T47D (cell line): ENCODE measurements at places on chromosomes 1 and 21.

DNA sequence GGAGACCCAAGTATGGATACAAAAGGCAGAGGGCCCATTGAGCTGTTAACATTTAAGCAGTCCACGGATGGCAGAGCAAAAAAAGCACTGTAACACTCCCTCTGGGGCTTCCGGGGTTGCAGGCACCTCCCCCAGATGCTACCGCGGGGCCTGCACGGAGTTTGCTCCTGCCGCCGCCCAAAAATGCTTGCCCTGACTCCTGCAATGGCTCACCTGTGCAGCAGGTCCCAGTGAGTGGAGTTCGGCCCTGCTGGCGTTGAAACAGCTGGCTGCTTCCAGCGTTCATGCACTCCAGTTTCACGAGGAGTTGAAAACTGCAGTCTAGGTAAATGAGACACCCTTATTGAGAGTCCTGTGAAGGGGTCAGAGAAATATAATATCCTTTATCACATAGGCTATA lies 832.8 kb downstream of the NCAM2 start:
- no peak for DNase-seq

GRCh38 chr1:158371188-158371953 lies 17.7 kb downstream of the CD1E start:
- DNase-seq: no peak

GRCh38 chr1:228341450-228341813 lies 65.2 kb downstream of the TRIM11 start:
- no peak for DNase-seq

DNA sequence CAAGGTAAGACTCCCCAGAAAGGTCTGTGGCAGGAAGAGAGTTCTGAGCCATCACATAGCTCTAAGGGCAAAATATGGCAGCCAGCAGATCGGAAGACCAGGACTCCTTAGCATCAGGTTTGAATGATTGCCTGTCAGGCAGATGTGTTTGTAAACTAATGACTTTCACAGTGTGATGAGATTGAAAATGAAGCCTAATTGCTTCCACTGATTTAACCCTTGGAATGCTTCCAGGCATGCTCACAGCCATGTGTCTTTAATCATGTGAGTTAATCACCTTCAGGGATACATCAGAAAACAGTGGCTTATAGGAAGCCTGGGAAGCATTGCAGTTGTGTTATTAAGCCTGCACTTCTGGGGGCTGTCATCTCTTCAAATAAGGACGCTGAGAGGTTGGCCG lies 82.8 kb downstream of the LRRC53 start:
- DNase-seq: no peak

GRCh38 chr1:27555700-27556424 lies 48.1 kb downstream of the AHDC1 start:
- DNase-seq: no peak

DNA sequence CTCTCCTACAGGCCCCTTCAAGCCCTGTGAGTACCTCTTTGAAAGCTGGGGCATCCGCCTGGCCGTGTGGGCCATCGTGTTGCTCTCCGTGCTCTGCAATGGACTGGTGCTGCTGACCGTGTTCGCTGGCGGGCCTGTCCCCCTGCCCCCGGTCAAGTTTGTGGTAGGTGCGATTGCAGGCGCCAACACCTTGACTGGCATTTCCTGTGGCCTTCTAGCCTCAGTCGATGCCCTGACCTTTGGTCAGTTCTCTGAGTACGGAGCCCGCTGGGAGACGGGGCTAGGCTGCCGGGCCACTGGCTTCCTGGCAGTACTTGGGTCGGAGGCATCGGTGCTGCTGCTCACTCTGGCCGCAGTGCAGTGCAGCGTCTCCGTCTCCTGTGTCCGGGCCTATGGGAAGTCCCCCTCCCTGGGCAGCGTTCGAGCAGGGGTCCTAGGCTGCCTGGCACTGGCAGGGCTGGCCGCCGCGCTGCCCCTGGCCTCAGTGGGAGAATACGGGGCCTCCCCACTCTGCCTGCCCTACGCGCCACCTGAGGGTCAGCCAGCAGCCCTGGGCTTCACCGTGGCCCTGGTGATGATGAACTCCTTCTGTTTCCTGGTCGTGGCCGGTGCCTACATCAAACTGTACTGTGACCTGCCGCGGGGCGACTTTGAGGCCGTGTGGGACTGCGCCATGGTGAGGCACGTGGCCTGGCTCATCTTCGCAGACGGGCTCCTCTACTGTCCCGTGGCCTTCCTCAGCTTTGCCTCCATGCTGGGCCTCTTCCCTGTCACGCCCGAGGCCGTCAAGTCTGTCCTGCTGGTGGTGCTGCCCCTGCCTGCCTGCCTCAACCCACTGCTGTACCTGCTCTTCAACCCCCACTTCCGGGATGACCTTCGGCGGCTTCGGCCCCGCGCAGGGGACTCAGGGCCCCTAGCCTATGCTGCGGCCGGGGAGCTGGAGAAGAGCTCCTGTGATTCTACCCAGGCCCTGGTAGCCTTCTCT lies 23.5 kb downstream of the UBE2T start:
- DNase-seq: no peak

DNA sequence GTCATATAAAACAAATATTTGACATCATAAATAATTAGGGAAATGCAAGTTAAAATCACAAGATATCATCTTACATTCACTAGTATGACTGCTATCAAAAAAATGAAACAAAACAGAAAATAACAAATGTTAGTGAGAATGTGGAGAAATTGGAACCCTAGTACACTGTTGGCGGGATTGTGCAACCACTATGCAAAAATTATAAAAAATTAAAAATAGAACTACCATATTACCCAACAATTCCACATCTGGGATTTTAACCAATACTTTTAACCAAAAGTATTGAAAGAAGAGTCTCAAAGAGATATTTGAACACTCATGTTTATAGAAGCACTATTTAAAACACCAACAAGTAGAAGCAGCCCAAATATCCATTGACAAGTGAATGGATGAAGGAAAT lies 797.2 kb upstream of the ADAMTS5 start:
- no peak for DNase-seq

DNA sequence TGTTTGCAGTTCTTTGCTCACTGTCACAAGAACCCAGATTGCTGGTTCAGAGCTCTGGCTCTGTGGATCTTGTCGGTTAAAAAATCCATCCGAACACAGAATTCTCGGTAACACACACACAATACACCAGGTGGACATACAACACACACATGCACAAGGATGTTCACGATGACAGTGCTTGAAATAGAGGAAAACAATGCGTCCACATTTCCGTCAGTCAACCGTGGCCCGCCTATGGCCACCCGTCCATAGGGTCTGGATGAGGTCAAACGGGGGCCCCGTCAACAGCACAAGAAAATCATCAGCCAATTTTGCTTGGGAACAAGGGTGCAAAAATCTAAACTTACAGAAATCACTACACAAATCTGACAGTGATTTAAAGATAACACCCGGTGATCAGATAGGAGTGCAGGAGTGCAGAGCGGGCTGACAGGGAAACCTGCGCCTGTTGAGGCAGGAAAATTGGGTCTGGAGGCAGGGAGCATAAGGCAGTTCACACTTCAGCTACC lies 50.4 kb upstream of the SLC19A1 start:
- no peak for DNase-seq

- DNase-seq: no peak
These were observed 354.6 kb downstream of the SEC16B start for GRCh38 chr1:177615251-177615650.

GRCh38 chr1:62037274-62037673 lies 157.4 kb upstream of the L1TD1 start:
- no peak for DNase-seq

GRCh38 chr1:162405800-162406199 lies 6.1 kb downstream of the SH2D1B start:
- no peak for DNase-seq

DNA sequence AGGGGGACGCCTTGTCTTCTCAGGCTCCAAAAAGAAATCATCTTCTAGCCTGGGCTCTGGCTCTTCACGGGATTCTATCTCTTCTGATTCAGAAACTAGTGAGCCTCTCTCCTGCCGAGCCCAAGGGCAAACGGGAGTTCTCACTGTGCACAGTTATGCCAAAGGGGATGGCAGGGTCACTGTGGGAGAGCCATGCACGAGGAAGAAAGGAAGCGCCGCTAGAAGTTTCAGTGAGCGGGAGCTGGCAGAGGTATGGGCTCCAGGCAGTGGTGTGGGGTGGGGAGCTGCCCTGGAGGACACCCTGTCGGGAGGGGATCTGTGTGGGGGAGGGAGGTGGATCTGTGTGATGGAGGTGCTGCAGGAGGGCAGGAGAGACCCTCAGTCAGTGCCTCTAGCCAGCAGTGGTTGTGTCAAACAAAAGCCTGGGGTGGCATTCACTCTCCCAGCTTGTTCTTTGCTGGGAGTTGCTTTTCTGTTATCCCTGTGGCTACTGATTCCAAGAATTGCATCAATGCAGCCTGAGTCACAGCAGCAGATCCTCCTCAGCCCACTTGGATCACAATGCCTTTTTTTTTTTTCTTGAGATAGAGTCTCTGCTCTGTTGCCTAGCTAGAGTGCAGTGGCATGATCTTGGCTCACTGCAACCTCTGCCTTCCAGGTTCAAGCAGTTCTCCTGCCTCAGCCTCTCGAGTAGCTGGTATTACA lies 21.8 kb downstream of the KDM4A start:
- no peak for DNase-seq

DNA sequence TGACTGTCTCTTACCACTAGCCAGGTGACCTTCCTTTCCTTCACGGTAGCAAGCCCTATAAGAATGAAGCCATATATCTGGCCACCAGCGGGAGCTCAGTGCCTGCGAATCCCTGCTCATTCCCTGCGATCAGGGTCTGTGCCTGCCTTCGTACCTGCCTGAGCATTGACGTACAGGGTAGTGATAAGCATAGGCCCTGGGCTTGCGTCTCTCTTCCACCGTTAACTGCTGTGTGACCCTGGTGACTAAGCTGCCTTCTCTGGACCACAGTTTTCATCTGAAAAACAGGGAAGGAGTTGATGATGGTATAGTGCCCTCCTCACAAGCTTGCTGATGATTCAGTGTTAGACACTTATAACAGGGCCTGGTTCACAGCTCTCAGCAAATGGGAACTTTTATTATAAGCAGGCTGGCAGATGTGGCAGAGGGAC lies 4.1 kb downstream of the ZC3H12A start:
- no peak for DNase-seq

- DNase-seq: no peak
These were observed 301.3 kb downstream of the SIPA1L2 start for GRCh38 chr1:232328486-232329102.

DNA sequence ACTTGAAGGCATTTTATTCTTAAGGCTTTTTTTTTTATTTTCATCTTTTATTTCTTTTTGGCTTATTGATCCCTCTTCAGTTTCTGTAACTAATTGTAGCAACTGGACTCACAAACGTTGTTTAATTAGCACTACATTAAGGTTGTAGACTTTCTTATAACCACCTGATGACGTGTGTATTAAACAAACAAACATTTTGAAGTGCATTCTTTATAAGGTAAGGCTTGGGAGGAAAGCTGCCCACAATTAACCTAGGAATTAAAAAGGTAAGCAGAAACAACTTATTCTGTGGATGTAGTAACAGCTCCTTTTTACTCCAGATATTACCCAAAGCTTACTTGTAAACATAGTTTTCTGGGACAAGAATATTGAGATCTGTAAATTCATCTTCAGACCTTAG lies 55.0 kb downstream of the CAMSAP2 start:
- no peak for DNase-seq

GRCh38 chr21:30880914-30881313 lies 466 bp downstream of the KRTAP11-1 start:
- DNase-seq: no peak

- DNase-seq: no peak
These were observed 1.1 kb upstream of the TTC39A start for GRCh38 chr1:51331206-51332100.

DNA sequence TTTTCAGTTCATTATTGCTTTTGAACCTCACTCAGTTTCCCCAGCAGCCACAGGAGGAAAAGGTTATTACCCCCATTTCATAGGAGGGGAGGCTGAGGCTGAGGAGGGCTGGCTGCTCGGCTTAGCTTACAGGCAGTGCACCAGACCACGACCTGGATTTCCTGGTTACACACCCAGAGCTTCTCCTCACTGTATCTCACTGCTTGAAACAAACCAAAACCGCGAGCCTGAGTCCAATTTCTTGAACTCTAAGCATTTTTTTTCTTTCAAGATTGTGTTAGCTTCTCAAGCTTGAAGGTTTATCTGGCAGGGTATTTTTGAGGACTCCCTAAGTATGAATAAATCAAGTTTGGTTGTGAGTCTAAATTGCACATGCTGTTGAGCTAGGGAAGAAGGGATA lies 188.9 kb upstream of the EDN2 start:
- DNase-seq: no peak
